Bronchial epithelial cell (primary cell): ENCODE measurements at places on chromosomes 3 and 15.

DNA sequence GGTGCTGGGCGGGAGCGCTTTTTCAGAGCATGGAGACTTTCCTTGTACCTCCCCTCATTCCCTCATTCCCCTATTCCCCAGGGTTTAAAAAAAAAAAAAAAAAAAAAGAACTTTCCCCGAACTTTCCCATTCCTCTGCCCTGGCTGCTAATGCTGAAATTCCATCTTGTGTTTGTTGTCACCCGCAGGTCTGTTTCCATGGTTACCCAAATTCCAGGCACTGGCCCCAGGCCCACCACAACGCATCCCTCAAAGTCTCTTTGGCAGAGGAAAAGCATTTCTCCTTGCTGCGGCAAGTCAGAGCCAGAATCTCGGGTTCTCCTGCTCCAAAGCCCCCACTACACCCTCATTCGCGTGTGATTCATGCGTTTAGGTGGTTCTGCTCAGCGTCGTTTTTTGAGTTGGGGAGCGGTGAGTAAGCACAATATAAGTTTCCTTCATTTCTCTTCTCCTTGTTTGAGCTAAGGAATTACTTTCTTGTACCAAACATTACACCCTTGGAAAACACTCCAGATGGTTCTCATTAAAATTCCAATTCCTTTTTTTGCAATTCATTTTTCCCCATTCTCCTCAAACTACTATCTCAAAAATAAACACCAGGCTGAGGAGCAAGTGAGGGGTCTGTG, 21.6 kb downstream of the ANAPC13 start:
- DNase-seq, result no peak

GRCh38 chr3:13884851-13885703, 5.2 kb upstream of the WNT7A start:
- peak; percentile 64 for DNase-seq

GRCh38 chr3:66465034-66465433, 35.8 kb downstream of the LRIG1 start:
- DNase-seq, result no peak

DNA sequence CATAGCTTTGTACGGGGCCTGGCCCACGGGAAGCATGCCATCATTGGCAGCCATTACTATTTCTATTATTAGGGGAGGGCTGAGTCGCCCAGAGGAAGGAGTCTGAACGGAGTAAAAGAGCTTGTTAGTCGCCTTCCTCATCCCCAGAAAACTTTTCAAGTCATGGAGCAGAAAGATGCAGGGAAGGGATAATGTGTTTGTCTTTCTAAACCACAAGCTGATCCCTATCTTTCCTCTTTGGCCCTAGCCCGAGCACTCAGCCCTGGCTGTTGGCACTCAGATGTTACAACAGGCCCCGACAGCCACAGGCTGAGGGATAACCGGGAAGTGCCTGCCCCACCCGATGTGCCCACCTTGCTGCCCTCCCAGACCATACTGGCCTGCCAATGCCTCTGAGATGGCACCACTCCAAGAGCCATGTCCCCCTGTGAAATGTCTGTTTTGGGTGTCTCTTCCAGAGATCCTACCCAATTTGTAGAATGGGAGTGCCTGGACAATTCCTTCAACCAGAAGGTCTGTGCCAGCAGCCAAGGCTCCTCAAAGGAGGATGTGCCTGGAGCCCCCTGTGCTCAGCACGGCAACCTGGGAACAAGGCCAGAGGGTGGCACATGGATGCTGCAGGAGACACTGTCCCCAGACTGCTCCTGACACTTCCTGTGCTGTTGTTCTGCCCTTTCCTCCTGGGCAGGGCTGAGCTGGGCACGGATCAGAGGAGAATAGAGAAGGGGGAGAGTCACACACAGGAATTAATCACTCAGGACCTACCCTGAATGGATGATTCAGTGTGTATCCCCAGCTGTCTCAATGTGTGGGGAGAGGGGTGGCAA, 10.8 kb downstream of the PAK6 start:
- DNase-seq, result peak; percentile 61

GRCh38 chr3:184126006-184126405, 9.2 kb upstream of the EIF2B5 start:
- DNase-seq, result no peak

- DNase-seq, result peak; percentile 96
These were observed 61.3 kb upstream of the MME start for GRCh38 chr3:155018621-155019330.
